ENCODE measurements at places on chromosomes 12 and 14.

DNA sequence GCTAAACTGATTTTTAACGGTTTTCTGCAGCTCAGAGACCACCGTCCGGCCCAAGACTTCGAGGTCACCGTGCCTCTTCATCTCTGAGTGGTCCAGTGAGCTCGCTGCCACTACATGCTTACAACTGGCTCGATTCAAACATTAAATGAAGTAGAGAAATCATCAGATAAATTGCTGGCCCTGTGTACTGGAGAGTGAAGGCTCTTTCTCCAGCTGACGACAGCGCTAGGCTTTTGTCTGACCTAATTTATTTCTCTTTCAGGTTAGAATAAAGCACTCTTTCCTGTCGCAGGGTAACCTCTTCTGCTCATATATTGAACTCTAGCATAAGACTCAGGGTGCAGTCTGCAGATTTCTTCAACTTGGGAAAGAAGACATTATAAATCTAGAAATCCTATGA lies 6.4 kb downstream of the BCL11B start:
- DNase-seq = no peak

GRCh38 chr12:44876544-44877410 lies 662 bp upstream of the NELL2 start:
- DNase-seq = peak; percentile 22

DNA sequence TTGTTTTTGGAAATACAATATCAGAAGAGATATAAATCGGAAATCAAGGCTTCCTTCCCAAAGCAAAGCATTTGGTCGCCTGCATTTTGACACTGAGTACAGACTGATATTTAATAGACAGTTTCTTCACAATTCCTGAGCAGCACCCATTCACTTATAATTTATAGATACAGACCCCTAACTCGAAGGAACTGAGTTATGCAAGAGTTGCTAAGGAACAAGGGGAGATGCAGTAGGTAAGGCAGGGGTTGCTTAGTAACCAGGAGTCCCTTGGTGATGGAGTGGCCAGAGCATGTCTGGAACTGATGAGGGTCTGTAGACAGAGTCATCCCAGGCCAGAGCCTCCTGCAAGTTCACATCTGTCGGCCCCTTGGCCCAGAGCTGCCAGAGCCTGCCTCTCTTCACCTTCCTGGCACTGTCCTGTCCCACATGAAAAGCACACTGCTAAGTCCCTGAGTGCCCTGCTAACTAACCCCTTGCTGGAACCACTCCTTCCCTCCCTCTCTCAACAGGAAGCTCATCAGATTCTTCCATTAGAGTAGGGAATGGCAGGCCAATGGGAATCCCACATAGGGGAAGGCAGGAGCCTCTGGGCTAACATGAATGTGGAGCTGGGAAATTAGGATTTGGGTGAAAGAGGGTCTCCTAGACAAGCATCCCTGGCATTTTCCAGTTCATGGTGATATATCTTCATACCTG lies 3.6 kb upstream of the DHRS2 start:
- DNase-seq = no peak

DNA sequence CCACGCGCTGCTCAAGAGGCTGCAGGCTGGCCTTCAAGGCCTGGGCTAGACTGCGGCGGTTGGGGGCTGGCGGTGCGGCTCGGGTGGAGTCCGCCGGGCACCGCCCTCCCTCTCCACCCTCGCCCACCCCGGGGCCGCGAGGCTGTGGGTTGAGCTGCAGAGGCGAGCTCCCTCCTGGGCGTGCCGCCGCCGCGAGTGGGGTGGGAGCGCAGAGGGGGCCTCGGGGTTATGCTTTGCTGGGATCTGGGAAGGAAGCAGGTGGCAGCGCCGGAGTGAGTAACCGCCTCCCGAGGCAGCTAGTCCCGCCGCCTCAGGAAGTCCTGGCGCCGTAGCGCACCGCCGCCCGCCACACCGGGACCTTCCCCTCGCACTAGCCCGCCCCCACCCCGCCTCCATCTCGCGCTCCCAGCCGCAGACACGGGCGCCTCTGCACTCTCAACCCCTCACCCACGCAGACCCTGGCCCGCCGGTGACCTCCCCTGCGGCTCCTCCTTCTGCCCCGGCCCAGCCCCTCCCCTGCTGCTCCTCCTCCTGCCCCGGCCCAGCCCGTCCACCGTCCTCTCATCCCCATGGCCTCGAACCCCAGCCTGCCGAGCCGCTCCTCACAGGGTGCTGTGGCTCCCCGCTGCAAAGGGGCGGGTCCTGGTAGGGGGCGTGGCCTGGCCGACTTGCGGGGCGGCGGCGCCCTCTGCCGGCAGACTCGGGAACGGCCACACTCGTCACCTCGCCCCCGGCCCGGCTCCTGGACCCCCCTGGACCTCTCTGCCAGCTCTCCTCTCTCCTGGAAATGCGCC lies 16.6 kb downstream of the TAMALIN start:
- peak; percentile 81 for DNase-seq

DNA sequence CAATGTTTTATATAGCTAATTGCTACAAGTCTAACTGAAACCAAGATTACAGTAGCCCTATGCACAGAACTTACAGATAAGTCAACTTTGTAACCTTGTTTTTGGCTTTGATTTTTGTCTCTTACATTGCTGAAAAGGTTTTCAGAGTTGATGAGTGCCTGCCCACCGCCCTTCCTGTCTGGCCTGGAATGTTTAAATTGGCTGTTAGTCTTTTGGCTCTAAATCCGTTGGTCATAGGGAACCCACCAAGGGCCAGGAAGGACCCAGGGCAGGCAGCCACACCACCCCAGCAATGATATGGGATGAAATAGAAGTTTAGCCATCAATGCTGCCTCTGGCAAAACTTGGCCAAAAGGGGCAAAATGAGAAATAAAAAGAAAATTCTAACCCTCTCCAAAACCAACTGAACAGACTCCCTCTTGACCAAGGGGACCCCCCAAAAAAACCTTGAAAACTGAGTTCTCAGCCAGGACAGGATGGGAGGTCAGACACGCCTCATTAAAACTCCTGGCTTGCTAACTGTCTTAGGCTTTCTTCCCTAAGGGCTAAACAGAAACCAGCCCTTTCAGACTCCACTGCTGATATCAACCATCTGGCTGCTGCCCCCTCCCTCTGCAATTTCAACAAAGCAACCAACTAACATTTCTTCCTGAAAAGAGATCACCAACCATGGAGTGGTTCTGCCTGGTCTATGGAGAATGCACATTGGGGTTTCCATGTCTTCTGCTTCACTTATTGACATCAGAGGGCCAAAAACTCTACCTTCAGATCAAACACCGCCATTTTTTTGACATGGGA lies 242.1 kb upstream of the NOS1 start:
- no peak for DNase-seq

DNA sequence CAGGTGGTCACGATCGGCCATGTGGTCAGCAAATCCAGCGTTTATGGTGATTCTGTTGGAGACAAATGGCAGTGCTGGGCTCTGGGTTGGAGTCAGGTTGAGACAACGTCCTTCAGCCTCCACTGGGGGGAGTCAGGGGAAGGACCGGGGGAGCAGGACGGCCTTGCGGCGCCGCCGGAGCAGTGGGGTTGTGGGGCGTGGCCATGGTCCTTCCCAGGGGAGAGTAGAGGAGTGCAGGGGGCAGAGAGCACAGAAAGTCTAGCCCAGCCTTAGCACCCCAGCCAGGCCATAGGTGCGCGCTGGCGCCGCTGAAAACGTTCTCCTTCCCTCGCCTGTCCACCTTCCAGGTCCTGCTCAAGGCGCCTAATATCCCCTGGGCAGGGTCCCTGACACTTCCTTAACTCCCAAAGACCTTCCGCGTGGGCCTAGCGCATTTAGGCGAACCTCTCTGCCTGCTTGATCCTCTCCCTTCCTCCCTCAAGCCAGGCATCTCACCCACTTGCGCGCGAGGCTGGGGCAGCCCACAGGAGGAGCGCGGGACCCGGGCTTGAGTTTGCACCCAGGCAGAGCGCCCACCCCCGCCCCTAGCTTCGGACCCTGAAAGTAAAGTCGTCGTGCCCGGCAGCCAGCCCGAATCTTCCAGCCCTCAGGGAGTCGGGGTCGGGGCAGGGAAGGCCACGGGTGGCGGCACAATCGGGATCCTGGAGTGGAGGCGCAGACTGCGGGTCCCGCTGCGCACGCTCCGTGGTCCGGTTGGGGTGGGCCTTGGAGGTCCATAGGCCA lies 3.1 kb upstream of the KIF26A start:
- DNase-seq = no peak
